ENCODE measurements at places on chromosomes 3 and 15.

- peak; percentile 13 for DNase-seq
These were observed 61.0 kb downstream of the LRIG1 start for GRCh38 chr3:66439666-66440344.

- no peak for DNase-seq
These were observed 35.5 kb upstream of the CCR2 start for GRCh38 chr3:46318207-46318927.

GRCh38 chr15:79849789-79850188 lies 47.0 kb downstream of the MTHFS start:
- DNase-seq = no peak

- no peak for DNase-seq
These were observed 475.4 kb downstream of the AGBL1 start for GRCh38 chr15:86555098-86555497.

DNA sequence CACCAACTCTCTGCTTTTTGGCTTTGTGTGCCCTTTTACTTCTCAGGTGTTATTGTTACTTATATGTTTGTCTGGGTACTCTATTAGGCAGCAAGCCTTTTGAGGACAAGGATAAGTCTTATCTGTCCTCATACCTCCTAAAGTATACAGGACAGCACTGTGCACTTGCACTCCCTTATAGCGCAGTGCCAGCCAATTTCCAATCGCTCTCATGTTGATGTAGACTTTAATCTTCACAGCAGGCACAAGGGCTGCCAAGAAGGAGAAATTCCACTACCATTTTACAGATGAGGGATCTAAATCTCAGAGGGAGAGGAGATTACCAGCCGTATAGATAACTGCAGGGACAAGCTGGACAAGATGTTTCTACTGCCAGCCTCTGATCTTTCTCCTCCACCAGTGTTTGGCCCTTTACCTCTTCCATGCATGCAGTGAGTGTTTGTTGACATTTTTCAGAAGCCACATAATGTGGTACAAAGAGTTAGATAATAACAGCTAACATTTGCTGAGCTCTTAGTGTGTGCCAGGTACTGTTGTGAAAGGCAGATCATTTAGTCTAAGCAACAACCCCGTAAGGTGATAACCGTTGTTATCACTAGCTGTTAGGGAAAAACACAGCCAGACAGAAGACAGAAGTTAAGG lies 30.1 kb downstream of the SST start:
- DNase-seq = no peak

GRCh38 chr15:60339236-60339635 lies 58.5 kb downstream of the ANXA2 start:
- no peak for DNase-seq

DNA sequence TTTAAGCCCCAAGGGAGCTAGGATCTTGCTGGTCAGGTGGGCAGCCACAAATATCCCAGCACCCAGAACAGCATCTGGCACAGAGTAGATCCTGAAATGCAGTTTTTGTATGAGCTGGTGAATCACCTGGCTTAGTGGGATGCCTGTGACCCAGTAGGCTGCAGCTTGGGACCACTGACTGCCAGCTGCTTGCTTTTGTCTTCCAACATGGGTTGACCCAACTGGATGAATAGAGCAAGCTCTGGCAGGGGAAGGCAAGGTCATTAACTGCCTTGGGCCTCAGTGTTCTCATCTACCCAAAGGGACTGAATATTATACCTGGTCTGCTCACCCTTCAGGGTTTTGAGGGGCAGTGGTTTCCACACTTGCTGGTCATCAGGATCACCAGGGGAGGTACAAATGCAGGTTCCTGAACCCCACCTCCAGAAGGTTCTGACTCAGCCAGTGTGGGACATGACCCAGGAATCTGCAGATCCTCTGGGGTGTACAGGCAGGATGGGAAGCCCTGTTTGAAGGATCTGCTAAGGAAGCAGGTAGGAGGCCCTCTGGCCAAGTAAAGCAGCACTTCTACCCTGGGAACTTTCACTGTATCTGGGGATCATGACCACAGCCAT lies 55.4 kb downstream of the ITGA11 start:
- no peak for DNase-seq

GRCh38 chr3:99425930-99426329 lies 212.5 kb upstream of the COL8A1 start:
- DNase-seq = no peak

GRCh38 chr3:140455521-140456214 lies 222.2 kb upstream of the TRIM42 start:
- no peak for DNase-seq

GRCh38 chr3:196596355-196596754 lies 27.9 kb downstream of the FBXO45 start:
- DNase-seq = no peak

DNA sequence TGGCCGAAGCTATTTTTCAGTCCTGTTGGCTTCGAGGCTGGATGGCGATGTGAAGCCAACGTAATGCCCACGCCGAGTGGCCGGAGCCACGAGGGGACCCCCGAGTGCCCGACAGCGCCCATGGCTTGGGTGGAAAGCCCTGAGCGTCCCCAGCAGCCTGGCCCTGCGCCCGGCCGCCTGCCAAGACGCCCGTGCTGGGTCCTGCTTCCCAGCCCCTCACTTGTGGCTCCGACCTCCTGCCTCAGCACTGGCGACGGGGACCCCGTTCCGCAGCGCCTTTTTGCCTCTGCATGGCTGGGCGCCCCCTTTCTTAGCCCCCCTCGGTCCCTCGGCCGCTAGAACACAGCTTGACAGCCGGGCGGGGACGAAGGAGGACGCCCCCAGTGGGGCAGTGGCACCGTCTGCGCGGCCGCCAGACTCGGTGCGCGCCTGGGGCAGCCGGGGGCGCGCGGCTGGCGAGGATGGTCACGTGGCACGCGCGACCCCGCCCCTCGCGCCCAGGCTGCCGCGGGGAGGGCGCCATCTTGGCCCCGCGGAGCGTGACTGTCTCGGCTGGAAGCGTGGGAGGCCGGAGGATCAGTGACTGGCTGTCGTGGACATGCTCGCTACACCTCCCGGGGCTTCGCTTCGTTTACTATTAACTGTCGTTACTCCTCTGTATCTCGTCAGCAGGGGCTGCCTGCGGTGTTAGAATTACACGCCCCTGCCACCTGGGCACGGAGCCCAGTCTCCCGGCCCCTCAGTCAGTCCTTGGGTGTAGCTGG lies 626 bp upstream of the GPR176 start:
- DNase-seq = no peak
